Stimulated activated CD4-positive, alpha-beta T cell treated with anti-CD3 and anti-CD28 coated beads, Interleukin-12 subunit alpha, Interleukin-12 subunit beta, amount 100 ng/mL, for 48 hours (primary cell): ENCODE measurements at places on chromosomes 3 and 15.

DNA sequence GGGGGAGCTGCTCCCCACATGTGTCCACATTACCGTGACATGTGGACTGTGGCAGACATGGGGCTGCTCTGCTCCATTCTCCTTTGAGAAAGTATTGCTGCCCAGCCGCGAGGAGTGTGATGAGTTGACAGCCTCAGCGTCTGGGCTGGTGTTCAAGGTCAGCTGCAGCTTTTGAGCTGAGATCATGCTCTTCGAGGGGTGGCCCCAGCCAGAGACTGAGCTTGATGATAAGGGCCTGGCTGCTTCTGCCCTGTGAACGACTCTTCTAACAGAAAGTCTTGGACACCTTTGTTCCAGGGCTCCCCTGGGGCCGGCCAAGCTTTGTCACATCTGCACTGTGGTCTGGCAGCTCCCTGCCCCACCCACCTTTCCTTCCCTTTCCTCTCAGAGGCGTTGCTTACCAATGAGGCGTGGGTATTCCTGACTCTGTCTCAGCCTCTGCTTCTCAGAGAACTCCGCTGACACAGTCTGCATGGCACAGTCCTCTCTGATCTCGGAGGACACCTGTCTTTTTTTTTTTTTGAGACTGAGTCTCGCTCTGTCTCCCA is 86.6 kb downstream of the CHRD start:
- no peak for DNase-seq

DNA sequence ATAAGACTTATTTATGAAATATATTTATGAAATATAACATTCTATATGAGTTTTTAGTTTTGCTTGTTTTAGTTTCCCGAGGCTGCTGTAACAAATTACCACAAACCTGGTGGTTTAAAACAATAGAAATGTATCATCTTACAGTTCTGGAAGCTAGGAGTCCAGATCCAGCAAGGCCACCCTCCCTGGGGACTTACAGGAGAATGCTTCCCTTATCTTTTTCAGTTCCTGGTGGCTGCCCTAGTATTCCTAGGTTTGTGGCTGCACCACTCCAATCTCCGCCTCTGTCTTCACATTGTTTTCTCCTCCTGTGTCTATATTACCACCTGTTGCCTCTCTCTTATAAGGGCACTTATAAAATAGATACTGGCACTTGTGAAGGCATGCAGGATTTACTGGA is 877.8 kb downstream of the TUSC7 start:
- DNase-seq = no peak

- no peak for DNase-seq
Measured at GRCh38 chr3:42513121-42513520, 10.7 kb downstream of the VIPR1 start.

- no peak for DNase-seq
Measured at GRCh38 chr3:108001457-108001856, 89.4 kb downstream of the CD47 start.

- no peak for DNase-seq
Measured at GRCh38 chr3:66428733-66429132, 72.1 kb downstream of the LRIG1 start.
